ENCODE measurements at places on chromosomes 4 and X. TPM values are rescaled to one million over a fixed set of nuclear protein-coding genes. Genes with fewer than 3 reads are reported as not detected.

Gene LONRF3
- total RNA-seq = 8.7 TPM

Gene STIM2
- total RNA-seq = 84.6 TPM

Gene CSAG1
- not detected for total RNA-seq

Gene STPG2
- total RNA-seq = 0.84 TPM

Gene DMP1
- not detected for total RNA-seq

Gene OTUD6A
- not detected for total RNA-seq

Gene NXF2
- total RNA-seq = not detected

Gene TRPC3
- total RNA-seq = not detected

Gene TRIM61
- 1.4 TPM for total RNA-seq

Gene PRKG2
- 1.7 TPM for total RNA-seq

Gene ODAM
- not detected for total RNA-seq

Gene ODAPH
- total RNA-seq = not detected

Gene TAPT1
- total RNA-seq = 57.5 TPM

Gene PF4V1
- not detected for total RNA-seq

Gene SUPT20HL1
- total RNA-seq = not detected

Gene TCEANC
- total RNA-seq = 14.6 TPM

Gene TBX22
- not detected for total RNA-seq

Gene GPRIN3
- total RNA-seq = 32.5 TPM

Gene DMRTC1
- total RNA-seq = 0.36 TPM

Gene FOXR2
- total RNA-seq = not detected

Gene KIAA1210
- total RNA-seq = not detected

Gene CLCN5
- total RNA-seq = 2.4 TPM

Gene HDAC8
- 15.2 TPM for total RNA-seq

Gene MAGEC1
- total RNA-seq = not detected

Gene CPZ
- not detected for total RNA-seq

Gene EMCN
- total RNA-seq = not detected

Gene ERAS
- not detected for total RNA-seq

Gene GNRHR
- total RNA-seq = not detected

Gene LAP3
- 27.6 TPM for total RNA-seq

Gene ENPEP
- not detected for total RNA-seq

Gene ERVMER34-1
- not detected for total RNA-seq

Gene PLRG1
- total RNA-seq = 77.5 TPM

Measured in CD4-positive, alpha-beta memory T cell (primary cell).